Stimulated activated CD8-positive, alpha-beta memory T cell treated with anti-CD3 and anti-CD28 coated beads, Interleukin-2, amount 100 ng/mL, for 48 hours (primary cell): ENCODE measurements at places on chromosomes 4 and X.

GRCh38 chr4:91963486-91963885 lies 340.3 kb upstream of the GRID2 start:
- no peak for DNase-seq

DNA sequence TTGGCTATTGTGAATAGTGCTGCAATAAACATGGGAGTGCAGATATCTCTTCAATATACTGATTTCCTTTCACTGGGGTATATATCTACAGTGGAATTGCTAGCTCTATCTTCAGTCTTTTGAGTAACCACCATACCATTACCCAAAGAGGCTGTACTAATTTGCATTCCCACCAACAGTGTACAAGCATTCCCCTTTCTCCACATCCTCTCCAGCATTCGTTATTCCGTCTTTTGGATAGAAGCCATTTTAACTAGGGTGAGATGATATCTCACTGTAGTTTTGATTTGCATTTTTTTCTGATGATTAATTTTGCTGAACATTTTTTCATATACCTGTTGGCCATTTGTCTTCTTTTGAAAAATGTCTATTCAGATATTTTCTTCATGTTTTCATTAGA lies 110.3 kb downstream of the PRDM5 start:
- DNase-seq = no peak

DNA sequence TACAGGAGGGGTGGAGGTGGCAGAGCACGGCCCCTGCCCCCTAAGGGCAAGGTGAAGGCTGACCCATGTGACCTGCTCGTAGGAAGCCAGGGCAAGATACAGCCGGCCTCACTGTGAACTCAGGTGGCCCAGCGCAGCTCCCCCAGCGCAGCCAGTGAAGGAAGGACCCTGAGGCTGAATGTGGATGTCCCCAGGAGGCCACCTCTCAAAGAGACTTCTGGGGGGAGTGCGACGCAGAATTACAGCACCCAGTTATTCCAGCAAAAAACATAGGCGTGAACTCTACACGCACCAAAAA lies 52.6 kb downstream of the ZFYVE28 start:
- DNase-seq = no peak

- DNase-seq = no peak
Observed at GRCh38 chrX:110021258-110022022, 18.5 kb downstream of the TMEM164 start.

DNA sequence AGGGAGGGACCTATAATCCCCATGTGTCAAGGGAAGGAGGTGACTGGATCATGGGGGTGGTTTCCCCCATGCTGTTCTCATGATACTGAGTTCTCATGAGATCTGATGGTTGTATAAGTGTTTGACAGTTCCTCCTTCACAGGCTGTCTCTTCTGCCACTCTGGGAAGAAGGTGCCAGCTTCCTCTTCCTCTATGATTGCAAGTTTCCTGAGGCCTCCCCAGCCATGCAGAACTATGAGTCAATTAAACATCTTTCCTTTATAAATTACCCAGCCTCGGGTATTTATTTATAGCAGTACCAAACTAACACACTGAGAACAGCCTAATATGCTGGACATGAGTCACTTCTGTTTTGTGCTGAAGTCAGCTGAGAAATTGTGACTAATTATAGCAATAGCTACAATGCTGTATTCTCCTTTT lies 656.9 kb upstream of the CPEB2 start:
- no peak for DNase-seq

DNA sequence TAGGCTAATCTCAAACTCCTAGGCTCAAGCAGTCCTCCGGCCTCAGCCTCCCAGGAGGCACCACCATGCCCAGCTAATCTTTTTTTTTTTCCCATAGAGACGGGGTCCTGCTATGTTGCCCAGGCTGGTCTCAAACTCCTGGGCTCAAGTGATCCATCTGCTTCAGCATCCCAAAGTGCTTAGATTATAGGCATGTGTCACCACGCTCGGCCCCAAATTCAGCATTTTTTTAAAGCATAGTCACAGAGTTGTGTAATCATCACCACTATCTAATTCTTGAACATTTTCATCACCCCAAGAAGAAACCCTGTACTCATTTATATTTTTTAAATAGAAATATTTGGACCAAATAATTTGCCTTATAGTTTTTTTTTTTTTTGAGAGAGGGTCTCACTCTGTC lies 10.3 kb downstream of the CENPI start:
- DNase-seq = no peak

GRCh38 chr4:135359128-135359527 lies 1157.5 kb upstream of the PABPC4L start:
- DNase-seq = no peak

DNA sequence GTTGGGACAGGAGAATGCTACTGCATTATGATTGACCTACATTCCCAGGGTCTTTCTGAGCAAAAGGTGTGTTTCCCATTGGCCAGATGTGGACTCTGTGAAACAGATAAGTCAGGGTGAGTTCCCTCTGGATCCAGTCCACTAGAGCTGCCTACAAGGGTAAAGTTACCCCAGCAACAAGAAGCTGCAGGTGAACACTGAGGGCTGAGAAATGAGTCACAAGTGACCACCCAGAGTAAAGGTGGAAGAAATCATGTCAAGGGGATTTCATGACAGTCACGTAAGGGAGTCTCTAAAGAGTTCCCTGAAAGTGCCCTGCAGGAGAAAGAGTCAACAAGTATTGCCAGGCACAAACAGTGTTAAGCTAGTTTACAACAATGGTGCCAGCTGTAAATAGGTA lies 16.3 kb downstream of the F8A1 start:
- DNase-seq = no peak

- no peak for DNase-seq
Observed at GRCh38 chr4:169657470-169658107, 37.2 kb downstream of the CLCN3 start.

- no peak for DNase-seq
Observed at GRCh38 chr4:124953486-124953885, 241.0 kb upstream of the ANKRD50 start.

DNA sequence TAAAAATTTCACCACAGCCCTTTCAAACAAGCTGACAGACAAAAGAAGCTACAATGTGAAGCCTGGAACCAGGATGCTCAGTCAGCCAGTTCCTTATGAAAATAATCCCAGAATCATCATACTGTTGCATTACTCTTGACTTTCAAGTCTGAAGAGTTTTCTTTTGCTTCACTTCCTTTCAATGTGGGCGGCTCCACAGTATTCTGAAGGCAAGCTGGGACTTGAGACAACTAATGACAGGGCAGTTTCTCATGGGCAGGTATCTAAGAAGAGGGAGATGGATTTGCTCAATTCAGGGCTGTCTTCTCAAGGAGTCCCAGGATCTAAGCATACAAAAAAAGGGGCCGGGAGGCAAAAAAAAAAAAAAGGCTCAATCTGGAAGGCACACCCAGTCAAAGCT lies 173.4 kb downstream of the PAPSS1 start:
- DNase-seq = no peak

GRCh38 chr4:142952821-142953580 lies 106.9 kb upstream of the INPP4B start:
- no peak for DNase-seq

DNA sequence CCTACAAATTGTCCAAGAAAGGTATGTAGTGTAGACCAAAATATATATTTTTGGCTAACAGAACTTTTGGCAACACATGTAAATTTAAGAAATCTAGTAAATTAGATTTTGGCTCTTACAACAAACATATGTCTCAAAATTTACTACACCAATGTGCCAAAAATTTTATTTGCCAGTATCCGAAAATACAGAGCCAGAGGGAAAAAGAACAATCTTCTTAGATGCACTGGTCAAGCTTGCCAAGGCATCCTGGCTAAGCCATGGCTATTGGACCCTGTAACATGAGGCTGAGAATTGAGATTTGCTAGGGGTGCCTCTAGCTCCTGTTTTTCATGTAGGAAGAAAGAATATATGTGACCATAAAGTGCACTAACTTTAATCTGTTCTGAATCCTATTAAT lies 91.8 kb downstream of the GABRG1 start:
- DNase-seq = no peak

DNA sequence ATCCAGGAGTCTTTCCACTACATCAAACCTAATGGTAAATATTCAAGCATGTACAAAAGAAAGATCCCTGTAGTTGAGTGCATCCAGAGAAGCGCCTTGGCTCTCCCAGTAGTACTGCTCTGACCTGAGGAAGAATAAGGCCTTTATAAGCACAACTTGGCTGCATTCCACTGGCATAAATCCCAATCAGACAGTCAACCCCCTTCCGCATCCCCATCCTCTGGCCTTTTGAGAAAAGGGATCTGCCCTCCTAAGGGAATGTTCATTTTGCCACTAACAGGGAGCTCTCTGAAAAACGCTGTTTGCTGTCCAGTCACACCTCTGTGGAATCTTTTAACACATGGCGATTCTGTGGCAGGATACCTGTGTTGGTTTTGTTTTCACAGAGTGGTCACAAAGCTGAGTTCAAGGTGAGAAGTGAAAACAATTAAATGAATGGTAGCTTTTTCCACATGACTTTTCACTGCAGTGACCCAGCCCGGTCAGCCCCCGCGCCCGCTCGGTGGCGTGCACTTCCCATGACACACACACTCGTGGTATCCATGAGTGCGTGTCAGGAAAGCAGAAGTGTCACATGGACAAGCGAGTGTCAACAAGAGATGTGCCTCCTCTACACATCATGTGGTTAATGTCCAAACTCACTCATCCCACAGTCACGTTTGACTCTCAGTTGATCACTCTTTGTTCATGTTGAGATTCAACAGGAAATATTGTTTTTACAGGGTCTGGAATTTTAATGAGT lies 112.2 kb upstream of the ENPP6 start:
- DNase-seq = no peak

DNA sequence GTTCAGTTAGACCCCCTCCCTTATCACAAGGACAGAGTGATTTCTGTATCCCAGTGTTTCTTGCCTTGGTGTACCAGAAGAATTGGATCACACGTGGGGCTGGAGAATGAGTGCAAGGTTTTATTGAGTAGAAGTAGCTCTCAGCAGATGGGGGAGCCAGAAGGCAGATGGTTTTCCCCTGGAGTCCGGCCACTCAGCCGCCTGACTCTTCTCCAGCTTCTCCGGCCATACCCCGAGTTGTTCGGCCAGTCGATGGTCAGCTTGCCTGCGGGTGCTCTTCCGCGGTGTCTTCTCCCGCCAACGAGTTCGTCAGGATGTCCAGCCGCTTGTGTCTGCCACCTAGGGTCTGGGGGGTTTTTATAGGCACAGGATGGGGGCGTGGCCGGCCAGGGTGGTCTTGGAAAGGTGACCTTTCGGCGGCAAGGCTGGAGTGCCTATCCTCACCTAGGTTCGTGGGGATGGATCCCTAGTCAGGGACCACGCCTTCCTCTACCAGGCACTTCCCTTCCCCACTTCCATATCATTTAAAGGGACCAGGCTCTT lies 14.5 kb downstream of the GAB1 start:
- no peak for DNase-seq

DNA sequence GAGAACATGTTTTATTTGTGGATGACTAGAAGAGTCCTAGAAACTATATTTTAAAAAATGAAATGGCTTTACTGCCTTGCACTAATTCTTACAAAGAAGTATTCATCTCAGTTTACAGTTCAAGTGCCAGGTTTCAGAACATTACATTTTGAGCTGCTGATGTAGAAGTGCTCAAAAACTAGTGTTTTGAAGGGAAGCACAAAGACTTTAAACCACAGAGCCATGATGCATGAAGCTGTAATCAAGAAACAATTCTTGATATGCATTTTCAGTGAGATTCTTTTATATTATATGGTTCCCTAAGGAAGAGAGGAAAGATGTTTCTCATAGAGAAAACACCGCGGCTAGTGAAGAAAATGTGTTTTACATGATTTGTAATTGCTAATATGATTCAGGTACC lies 1163.0 kb downstream of the RAPGEF2 start:
- no peak for DNase-seq
